HCEC 1CT (cell line): ENCODE measurements at places on chromosomes 7 and 10.
A peak's percentile ranks its signal among the peaks of the same experiment; 100 is the strongest.

DNA sequence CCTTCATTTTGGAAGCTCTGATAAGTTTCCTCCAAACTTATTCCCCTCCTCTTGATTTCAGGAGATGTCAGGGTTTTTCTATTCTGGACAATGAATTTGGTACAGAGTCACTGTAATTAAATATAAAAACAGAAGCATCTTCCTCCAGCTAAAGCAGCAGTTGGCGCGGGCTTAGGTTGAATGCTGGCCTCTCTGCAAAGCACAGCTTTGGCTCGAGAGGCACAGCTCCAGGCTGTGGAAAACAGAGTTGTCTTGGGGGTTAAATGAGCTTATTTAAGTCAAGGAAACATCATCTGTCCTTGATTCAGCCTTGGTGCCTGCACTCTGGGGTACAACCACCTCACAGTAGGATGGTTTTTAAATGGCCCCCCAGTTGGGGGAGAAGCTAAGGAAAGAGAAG lies 35.0 kb upstream of the PDCD4 start:
- no peak for DNase-seq

DNA sequence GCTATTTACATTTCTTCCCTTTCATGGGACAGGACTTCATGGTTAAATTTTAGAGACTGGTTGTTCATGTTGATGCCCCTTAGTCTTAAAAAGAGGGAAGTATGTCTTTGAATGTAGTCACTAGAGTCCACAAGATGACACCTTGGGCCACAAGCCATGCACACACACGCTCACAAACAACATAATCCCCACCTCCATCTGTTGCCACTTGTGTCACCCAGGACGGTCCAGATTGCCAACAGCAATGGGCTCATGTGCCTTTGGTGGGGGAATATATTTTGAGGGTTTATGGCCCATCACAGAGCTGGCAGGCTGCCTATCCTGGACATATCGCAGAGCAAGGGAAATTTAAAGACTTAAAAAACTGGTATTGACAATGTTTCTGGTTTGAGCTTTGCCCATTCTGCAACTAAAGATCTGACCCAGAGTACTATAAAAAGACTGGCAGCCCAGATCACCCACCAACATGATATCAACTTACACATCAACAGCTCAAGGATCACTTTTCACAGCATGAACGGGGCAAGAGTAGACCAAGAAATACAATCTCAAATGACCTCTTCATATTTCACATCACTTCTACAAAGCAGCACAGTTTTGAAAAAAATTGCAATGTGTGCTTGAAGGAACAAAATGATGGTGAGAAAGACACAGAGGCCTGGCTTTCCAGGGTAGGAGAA lies 50.5 kb downstream of the STRA8 start:
- no peak for DNase-seq

- peak; percentile 80 for DNase-seq
These were observed 28.4 kb upstream of the CDHR3 start for GRCh38 chr7:105934572-105935185.

DNA sequence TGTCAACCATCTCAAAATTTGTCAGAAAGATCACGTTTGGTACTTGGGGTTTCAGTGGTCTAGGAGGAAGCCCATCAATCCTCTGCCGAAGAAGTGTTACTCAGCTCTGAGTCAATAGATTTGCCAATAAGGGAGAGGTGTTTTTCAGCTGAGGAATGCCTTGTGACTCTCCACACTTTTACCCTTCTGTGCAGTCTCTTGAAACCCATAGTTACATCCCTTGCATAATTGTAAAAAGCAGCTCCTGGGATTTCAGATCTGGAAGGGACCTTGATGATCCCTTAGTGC lies 47.5 kb downstream of the INSYN2A start:
- DNase-seq, result peak; percentile 93

- peak; percentile 43 for DNase-seq
These were observed 32.3 kb upstream of the ARL4A start for GRCh38 chr7:12655161-12655560.

- no peak for DNase-seq
These were observed 191.0 kb downstream of the CAMK1D start for GRCh38 chr10:12540341-12540781.

DNA sequence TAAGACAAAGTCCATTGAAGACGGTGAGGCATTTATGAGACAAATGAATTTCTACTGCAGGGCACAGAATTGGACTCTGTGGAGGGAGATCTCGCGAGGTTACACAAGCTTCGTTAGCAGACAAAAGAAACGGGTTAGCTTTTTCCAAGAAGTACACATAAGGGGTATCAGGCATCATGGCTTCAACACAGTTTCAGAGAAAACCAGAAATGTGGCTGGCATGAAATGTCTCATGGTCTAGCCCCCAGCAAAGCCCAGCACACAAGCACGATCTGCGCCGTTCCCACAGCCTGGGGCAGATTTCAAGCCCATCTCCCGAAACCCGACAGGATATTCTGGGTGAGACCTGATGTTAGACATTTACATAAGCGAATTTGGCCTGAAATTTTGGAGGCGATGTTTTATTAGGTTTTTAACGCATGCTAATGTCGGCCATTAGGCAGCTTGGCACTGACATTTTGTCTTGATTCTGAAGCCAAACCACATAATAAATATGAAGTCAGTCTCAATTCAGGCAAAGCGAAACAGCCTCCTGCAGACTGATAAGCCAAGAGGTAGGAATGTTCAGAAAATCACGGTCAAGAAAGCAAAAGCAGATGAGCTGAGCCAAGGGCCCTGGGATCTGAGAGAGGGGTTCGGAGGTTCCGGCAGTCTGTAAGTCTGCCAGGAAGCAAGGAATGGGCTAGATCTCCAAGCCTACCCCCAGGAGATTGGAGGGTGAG lies 240.5 kb downstream of the PRPF18 start:
- DNase-seq, result no peak

DNA sequence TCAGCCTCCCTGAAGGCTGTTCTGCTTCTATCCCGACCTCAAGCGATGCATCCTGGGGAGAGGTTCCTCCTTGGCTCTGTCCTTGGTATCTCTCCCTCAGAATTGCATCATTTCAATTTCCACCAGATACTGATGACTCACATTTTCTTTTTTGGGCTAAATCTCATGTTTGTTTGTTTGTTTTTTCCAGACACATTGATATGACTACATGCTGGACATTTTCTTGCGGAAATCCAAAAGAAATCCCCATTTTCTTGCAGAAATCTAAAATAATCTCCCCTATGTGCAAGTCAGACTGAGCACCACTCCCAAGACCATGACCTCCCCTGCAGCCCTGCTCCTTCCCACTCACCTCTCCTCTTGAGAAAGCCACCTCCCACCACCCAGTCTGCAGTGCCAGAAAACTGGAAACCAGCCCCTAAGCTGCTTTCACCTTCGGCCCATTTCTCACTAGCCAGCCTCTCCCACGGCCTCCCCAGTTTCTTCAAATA lies 260.2 kb upstream of the PRKCQ start:
- DNase-seq, result peak; percentile 46

DNA sequence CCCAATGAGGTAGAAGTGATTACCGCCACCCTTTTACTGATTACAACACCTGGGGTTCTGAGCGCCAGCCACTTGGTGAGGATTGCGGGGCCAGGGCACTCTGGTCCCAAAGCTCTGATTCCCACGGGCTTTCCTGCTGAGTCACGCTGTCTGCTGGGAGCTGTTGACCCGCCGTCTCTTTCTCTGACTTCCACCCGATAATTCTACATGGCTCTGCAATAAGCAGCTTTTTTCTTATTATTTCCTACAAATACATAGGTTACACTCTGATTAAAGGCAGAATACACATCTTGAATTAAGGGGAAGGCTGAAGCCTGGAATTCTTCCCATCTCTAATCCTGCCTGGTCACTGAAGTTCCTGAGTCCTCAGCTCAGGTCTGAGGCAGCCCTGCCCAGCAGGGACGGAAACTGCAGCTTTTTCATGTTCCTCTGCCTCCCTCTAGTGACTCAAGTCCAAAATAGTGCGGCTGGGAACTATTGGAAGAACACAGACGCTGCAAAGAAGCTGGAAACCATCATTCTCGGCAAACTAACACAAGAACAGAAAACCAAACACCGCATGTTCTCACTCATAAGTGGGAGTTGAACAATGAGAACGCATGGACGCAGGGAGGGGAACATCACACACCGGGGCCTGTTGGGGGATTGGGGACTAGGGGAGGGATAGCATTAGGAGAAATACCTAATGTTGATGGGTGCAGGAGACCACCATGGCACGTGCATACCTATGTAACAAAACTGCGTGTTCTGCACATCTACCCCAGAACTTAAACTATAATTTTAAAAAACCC lies 178.3 kb downstream of the PRKCQ start:
- DNase-seq, result peak; percentile 84

- DNase-seq, result no peak
These were observed at the start of gene LIPJ for GRCh38 chr10:88586462-88586861. Gene LIPJ (plus strand): TSS chr10:88586762. CDS start chr10:88590688, 3,926 bp downstream.

DNA sequence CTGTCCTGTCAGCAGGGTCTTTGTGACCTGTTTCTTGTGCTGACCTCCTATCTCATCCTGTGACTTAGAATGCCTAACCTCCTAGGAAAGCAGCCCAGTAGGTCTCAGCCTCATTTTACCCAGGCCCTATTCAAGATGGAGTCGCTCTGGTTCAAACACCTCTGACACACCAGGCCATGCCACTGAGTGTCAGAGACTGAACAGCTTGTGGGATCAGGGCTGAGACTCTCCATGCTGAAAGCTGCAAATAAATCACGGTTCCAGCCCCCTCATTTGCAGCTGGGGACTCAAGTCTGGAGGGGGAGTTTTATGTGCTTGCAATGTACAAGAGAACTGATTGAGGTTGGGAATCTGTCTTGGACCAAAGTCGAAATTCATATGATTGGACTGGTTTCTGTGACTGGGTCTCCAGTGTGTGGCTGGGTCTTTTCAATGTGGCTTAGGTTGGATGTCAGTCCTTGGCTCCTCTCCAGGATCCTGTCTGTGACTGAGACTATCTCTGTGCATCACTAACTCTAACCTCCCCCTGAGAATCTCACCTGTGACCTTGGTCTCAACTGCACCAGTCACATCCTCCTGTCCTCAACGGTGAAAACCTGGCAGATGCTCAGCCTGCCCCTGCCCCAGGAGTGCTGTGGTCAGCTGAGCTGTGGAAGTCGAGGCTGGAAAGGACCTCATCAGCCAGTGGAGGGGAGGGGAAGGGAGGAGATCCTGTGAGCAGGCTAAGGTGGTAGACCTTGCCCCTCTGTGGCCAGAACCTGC lies 11.7 kb downstream of the PRF1 start:
- no peak for DNase-seq

DNA sequence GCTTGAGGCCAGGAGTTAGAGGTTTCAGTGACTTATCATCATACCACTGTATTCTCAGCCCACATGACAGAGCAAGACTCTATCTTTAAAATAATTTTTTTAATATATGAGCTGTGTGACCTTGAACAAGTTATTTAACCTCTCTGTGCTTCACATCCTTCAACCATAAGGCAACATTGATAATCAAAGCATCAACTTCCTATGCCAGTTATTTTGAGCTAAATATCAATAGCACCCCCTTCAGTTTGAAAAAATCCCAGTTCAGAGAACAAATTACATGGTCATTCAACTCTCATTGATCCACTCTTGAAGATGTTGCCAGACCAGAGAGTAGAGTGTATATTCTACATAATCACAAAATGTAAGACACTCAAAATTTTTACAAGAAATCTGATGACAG lies 53.0 kb downstream of the ASNS start:
- no peak for DNase-seq

- DNase-seq, result no peak
These were observed 5.4 kb downstream of the PSD start for GRCh38 chr10:102413053-102413705.

- no peak for DNase-seq
These were observed 101.9 kb upstream of the HGF start for GRCh38 chr7:81871606-81872265.

DNA sequence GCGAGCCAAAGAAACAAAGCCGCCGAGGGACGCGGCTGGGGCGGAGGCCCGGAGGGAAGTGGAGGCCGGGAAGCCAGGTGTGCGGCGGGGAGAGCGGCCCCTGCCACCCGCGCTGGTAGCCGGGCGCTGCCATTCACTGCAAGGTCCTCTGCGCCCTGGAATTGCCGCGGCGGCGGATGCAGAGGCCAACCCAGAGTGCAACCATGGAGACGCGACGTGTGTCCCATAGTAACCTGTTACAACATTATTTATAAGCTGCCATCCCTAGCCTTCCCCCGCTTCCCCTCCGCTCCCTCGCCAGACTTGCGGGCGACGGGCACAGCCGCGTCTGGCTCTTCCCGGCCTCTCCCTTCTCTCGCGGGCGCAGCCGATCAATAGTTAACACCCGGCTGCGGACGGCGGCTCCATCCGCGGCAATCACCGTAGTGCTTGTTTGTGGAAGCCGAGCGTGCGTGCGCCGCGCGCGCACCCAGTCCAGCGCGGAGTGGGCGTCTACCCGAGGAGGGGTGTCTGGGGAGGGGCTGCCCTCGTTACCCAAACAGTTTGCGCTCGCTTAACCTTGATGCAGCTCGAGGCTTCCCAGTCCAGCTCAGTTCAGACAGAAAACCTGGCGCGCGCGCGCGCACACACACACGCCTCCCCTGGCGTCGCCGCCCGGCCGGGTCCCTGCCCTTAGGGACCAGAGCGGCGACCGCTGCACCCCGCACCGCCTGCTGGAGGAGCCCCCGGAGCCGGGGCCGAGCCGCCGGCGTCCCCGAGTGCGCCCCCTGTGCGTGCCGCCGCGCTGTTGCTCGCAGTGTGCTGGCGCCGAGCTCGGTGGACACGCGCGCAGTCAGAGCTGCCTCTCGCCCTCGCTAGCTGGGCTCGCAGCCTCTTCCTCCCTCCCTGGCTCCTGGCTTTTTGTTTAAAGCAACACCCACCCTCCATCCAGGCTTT lies 165.4 kb upstream of the DPP6 start:
- DNase-seq, result no peak

DNA sequence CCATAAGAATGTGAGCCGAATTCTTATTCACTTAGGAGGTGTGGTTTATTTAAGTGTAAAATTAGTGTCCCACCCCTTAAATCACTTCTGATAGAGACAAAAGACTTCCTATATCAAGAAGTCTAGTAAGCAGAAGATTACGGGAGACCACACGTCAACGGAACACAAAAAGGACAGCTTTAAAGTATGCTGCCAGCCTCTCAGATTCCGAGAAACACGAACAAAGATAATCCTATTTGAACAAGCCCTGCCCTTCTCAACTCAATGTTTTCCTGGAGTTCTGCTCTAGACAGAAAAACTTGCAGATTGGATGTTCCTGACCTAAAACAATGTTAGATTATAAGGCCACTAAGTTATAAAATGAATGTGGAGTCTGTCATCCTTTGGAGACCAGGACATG lies 4.9 kb upstream of the MCU start:
- DNase-seq, result no peak

- peak; percentile 18 for DNase-seq
These were observed 429.7 kb downstream of the ARL4A start for GRCh38 chr7:13117103-13117502.

DNA sequence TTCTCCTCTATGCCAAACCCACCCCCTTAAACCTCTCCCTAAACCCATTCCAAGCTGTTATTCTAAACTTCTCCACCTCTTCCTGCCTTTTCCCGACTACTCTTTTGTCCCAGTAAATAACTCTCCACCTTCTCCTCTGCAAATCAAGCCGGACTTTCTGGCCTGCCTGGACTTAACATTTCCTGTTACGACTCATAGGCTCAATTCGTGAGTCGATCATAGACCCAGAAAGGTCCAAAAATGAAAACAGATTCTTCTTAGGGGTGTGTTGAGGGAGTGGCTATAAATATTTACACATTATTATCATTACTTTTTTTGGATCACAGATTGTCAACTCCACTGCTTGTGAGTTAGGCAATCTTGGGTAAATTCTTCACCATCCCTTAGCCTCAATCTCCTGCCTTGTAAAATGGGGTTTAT lies 59.0 kb upstream of the HABP2 start:
- peak; percentile 5 for DNase-seq

GRCh38 chr10:127492607-127493250 lies 56.4 kb upstream of the NPS start:
- no peak for DNase-seq

GRCh38 chr10:131743190-131744151 lies 157.3 kb upstream of the PPP2R2D start:
- DNase-seq, result no peak

GRCh38 chr10:112475575-112476218 lies 28.7 kb downstream of the VTI1A start:
- DNase-seq, result peak; percentile 26
